Fibroblast of skin of scalp (primary cell): ENCODE measurements at places on chromosomes 12 and 14.

DNA sequence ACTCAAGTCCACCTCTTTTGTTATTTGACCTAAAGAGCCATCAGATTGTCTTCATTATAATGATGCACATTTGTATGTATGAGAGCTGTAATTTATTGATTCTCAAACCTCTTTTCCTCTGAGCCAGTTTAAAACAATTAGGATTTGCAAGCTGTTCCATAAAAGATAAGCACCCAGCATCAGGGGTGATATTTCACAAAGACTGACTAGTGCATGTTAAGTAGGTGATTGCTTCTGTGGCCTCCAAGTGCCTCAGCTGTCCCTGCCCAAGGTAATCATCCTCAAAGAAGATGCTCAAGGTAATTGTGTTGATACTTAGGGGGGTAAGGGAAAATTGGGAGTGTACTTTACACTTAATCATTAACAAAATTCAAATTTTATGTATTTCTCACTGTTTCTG, 18.2 kb downstream of the CEP128 start:
- DNase-seq = no peak

DNA sequence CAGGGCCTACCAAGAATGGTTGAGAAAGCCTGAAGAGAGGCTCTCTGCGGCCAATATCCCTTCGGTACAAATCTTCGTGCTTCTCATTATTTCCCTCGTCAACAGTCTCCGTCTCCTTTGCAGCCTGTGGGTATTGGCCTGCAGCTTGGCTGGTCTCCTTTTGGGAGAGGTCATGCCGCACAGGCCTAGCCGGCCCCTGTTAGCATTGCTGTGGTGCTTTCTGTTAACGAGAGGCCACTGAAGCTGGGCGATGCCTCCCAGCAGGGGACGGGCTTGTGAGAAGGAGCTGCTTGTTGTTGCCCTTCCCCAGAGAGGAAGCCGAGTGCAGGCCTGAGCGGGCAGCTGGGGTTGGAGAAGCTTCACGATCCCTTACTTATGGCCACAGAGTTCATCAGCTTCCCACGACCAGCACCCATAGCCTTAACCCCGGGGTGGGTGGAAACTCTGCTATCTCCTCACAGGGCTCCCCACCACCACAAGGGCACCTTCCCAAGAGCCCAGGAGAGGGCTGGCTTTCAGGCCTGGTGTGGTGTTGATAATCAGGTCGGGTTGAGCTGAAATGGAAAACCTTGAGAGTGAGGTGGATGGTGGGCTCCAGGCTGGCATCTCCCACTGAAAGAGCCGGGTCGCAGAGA, 228.6 kb downstream of the ZFP36L1 start:
- no peak for DNase-seq

- no peak for DNase-seq
Measured at GRCh38 chr14:96582411-96582961, 80.3 kb downstream of the PAPOLA start.

DNA sequence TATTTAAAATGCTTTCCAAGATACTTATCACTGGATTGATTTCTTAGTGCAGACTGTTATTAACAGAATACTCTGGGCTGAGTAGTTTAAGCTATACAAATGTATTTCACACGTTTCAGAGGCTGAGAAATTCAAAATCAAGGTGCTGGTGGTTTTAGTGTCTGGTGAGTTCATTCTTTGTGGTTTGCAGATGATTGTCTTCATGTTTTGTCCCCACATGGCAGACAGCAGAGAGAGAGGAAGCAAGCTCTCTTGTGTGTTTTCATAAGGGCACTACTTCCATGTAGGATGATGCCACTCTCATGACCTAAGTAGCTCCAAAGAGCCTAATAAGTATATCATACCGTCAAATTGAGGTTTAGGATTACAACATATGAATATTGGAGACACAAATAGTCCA, 1348.9 kb upstream of the FLRT2 start:
- no peak for DNase-seq

- no peak for DNase-seq
Measured at GRCh38 chr12:20374795-20375194, 6.5 kb downstream of the PDE3A start.

DNA sequence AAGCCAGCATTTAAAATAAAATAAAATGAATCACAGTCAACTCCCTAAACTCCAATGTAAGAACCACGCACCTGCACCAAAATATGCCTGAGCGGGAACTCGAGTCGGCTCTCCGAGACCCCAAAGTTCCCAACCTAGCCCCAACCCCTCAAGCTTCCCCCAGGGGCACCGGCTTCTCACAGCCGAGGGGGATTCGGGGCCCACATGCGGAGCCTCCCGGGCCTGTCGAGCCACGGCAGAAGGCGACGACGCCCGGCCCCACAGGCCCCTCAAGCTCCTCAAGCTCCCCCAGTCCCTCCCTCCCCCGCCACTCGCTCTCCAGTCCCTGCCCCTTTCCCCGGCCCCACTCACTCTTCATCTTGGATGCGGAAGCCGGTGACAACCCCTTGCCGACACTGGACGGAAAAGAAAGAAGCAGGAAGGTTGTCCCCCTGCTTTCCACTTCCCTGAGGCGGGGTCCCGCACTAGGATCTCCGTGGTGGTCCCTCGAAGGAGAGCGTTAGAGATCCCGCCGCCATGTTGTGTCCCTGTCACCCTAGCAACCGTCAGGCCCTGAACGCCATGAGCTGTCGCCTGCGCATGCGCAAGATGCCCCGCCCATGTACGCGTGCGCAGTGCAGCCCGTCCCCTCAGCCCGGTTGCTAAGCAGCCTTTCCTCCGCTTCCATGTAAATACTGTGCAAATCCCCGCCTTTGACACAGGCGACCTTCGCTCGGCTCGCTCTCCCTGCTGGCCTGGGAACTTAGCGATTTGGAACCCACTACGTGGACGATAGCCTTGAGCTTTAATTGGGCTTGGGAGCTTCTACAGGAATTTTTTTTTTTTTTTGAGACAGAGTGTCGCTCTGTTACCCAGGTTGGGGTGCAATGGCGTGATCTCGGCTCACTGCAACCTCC, at the start of gene MOK:
Gene MOK, minus strand, starts transcription at position 554 of the 896 bp plus-strand sequence. Its CDS starts 196 bp downstream, at position 358.
- peak; percentile 94 for DNase-seq

GRCh38 chr12:67442347-67442841, 173.2 kb downstream of the CAND1 start:
- DNase-seq = no peak

DNA sequence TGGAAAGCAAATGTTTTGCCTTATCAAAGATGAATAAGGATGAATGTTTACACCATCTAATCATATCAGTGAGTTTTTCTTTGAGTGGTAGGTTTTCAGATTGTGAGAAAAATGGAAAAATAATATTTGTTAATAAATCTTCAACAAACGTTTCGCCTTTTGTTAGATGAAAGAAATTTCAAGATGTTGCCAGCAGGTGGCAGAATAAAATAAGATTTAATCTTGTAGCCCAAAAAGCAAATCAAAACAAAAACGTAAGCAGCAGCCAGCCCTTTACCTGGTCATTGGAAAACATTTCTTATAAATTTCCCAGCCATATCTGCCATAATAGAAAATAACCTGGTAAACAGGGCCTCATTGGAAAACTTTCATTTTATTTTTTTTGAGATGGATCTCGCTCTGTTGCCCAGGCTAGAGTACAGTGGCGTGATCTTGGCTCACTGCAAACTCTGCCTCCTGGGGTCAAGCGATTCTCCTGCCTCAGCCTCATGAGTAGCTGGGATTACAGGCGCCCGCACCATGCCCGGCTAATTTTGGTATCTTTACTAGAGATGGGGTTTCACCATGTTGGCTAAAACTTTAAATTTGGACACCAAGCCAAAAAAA, 15.4 kb upstream of the TMEM120B start:
- peak; percentile 49 for DNase-seq

DNA sequence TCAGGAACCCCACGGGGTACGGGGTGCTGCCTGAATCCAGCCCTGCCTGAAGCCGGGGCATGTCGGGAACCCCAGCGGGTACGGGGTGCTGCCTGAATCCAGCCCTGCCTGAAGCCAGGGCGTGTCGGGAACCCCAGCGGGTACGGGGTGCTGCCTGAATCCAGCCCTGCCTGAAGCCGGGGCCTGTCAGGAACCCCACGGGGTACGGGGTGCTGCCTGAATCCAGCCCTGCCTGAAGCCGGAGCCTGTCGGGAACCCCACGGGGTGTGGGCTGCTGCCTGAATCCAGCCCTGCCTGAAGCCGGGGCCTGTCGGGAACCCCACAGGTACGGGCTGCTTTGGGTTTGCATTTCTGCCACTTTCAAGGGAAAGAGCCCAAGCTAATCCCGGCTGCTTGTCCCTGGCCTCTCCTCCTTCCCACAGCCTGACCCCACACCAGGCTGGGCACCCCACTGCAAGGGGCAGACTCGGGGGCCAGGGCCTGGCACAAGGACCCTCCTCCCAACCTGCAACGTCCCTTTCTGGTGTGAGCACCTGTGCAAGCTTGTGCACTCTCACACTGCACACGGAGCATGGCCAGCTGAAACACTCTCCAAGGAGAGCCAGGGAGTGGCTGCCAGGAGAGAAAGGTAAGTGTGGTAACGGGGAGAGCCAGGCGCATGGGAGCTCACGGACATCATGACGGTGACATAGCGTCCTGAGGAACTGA, 5.6 kb upstream of the FBRSL1 start:
- DNase-seq = no peak

- DNase-seq = no peak
Measured at GRCh38 chr12:3251067-3251466, 173.9 kb downstream of the TSPAN9 start.

DNA sequence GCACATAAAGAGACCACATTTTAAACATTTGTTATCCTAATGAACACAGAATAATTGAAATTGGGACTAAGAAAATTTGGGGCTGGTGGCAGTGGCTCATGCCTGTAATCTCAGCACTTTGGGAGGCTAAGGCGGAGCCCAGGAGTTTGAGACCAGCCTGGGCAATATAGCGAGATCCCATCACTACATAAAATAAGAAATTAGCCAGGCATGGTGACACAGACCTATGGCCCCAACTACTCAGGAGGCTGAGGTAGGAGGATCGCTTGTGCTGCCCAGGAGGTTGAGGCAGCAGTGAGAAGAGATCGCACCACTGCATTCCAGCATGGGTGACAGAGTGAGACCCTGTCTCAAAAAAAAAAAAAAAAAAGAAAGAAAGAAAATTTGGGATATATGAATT, 59.7 kb downstream of the CPM start:
- DNase-seq = no peak

- no peak for DNase-seq
Measured at GRCh38 chr12:25074954-25075353, 120.0 kb downstream of the DNAI7 start.

DNA sequence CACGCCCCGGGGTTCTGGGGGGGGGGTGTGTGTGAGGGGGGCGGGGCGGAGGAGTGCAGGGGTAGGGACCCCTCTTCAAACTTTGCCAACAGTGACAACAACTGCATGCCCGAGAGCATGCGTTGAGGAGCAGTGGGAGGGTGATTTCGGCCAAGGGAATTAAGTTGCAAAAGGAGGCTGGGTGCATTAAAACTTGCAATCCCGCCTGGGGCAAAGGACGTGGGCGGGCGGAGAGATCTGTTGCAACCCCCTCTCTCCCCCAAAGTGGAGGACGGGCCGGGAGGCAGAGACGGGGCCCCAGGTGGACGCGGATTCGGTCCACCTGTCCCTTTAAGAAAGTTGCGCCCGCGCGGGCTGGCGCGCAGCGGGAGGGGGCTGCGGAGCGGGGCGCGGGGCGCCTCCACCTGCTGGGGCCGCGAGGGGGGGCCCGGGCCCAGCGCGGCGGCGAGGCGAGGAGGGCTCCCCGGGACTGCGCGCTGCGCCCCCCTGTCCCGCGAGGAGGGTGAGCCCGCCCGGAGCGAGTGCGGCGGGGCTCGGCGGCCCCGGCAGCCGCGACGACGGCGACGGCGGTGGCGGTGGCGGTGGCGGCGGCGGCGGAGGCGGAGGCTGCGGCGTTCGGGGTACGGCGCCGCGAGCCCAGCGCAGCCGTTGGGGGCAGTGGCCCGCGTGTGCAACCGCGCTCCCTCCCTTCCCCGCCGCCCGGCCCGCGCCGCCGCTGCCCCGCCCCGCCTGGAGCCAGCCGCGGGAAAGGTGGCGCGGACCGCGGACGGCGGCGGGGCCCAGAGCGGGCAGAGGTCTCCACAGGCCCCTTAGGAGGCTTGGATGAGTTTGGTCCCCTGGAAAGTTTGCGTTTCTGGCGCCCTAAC, 530 bp upstream of the FOXN4 start:
- no peak for DNase-seq

DNA sequence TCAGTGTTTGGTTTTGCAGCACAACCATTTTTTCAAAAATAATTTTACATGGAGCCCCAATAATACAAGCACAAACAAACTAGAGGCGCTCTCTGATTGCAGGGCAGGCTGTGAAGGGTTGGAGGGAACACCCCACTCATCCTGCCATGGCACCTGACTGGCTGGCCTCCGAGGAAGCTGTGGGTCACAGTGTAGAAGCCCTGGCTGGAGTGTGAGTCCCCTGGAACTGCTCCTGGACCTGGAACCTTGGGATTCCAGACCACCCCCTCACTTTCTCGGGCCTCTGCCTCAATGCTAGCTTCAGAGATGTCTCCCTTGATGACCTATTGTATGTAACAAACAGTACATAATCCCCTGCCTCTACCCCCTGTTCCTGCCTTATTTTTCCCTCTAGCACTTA, 14.8 kb upstream of the SERPINA12 start:
- no peak for DNase-seq

- DNase-seq = no peak
Measured at GRCh38 chr12:130878193-130879185, 6.6 kb downstream of the RAN start.

- DNase-seq = no peak
Measured at GRCh38 chr14:31966896-31967668, 110.0 kb upstream of the ARHGAP5 start.

DNA sequence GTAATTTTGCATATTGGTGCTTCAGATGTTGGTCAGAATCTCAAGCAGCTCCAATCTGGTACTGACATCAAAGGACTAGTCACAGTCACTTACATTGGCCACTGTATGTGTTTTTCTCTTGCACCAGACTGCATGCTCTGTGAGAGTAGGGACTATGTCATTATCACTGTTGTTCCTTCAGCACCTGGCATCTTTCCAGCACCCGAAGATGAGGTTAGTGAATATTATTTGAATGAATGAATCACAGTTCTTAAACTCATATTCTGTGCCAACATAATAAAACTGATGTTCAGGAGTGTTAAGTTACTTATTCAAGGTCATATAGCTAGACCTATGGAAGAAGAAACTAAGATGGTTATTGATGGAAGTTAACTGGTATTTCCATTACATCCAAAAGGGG, 204.5 kb upstream of the TBX3 start:
- DNase-seq = peak; percentile 65

DNA sequence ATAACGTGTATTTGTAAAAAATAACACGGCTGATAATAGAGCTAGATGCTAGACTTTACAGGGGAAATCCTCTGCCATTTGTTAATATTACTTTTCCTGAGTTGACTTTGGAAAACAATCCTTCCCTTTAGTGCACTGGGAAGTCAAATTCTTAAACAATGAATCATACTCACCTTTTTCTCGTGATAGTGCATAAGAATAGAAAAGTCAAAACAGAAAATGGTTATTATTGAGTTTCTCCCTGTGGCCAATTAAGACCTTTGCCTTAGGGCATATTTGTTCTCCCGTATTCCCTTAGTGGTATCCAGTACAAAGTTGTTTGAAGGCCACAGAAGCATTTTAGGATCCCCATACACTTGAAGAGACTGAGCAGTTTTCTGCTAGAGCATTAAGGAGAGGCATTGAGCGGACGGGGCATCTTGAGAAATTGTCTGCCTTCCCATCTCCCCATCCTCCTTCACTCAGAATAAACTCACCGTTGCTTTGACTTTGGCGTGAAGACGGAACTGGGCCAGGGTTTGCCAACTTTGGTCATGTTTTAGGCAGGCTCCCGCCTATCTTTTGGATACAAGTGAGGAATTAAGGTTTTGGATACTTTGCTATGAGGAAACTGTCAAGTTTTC, 171.3 kb downstream of the TMTC2 start:
- DNase-seq = no peak

- peak; percentile 61 for DNase-seq
Measured at GRCh38 chr12:12736759-12737676, 19.9 kb downstream of the CDKN1B start.
